MCF 10A (cell line): ENCODE measurements at places on chromosomes 6 and 20. TPM values are rescaled to one million over a fixed set of nuclear protein-coding genes. Genes with fewer than 3 reads are reported as not detected.

The SSR1 gene
- total RNA-seq: 318 and 396 TPM in 2 replicates

GRCh38 chr6:118869350-118869749 lies 24.6 kb upstream of the ASF1A start:
- H3K27me3 ChIP-seq: no peaks in the 10 kb centered on the region
- no peaks in the 10 kb centered on the region for H3K36me3 ChIP-seq
- peak; percentile 23 for DNase-seq

- no peak for DNase-seq
- H3K4me1 ChIP-seq: no peaks in the 10 kb centered on the region
- no peak overlapping the region for H3K27ac ChIP-seq
Observed at GRCh38 chr6:36843170-36843569, 3.9 kb upstream of the CPNE5 start.

DNA sequence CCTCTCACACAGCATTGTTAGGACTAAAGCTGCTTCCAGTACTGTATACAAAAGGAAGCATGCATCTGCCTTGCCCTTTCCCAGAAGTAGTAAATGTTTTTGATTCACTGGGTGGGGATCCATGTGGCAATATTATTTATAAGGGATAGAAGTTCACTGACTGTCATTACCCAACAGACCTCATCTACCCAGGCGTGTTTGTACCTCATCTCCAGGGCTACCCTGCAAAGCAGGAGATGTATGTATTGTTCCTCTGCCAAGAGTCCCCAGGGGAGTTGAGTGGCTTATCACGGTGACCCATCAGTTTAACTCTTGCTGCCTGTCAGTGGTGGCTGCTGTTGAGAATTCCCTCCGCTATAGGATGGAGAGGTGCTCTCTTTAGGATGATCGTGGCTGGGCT lies 42.5 kb downstream of the SLC24A3 start:
- DNase-seq: peak; percentile 38
- no peak overlapping the region for H3K4me3 ChIP-seq
- H3K36me3 ChIP-seq: no peaks in the 10 kb centered on the region
- H3K27ac ChIP-seq: no peak overlapping the region

DNA sequence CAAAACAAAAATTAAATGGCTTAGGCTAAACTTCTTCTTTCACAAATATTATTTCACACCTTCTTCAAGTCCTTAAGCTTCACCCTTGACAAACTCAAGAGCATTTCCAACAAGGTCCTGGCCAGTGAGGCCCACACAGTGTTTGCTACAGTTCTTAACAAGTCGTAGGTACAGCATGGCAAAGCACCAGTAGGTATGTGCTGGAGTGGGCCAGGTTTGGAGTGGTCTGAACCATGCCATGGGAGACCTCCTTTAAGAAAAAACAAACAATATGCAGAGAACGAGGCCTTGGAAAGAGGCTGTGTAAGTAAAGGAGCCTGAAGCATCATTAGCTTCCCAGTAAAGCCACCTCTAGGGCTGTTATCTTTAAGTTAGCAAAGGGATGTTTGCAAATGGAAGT lies 154.3 kb upstream of the SNX9 start:
- no peak overlapping the region for H3K27ac ChIP-seq
- H3K4me1 ChIP-seq: peaks cover 22% of the 10 kb centered on the region
- H3K27me3 ChIP-seq: no peaks in the 10 kb centered on the region
- no peak for DNase-seq
- no peaks in the 10 kb centered on the region for H3K36me3 ChIP-seq
